Stimulated activated CD4-positive, alpha-beta T cell treated with anti-CD3 and anti-CD28 coated beads, Interleukin-4, amount 100 ng/mL, for 4 hours (primary cell): ENCODE measurements at places on chromosomes 3 and 15.

GRCh38 chr15:43220991-43221403 lies at the start of gene EPB42:
Gene EPB42 (minus strand): TSS chr15:43221018. CDS start chr15:43220825, 193 bp downstream.
- DNase-seq = no peak

GRCh38 chr15:63121382-63122001 lies at the start of gene LACTB:
Gene LACTB (plus strand): TSS chr15:63121861. CDS start chr15:63121872, 11 bp downstream.
- peak; percentile 74 for DNase-seq

DNA sequence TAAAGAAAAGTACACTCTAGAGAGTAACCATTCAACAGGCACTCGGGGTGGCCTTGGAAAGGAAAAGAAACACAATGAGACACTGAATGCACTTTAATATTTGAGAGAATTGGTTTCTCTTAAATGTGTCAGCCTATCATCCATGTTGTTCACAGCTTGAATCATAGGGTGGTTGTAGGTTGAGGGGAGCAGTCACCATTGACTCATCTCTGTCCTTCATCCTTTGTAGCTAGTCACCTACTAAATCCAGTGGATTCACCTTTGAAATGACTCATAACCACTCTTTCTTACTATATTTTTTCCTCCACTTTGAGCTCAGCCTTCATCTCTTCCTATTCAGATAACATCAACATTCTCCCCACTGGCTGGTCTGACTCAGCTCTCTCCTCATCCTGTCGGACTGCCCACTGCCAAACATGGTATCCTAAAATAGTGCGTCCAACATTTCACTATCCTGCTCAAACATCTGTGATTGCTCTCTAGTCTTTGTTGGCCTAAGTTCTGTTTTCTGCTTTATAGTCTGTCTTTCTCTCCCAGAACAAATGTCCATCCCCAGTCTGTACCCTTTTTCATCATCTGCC lies 182.7 kb upstream of the GADL1 start:
- peak; percentile 41 for DNase-seq

DNA sequence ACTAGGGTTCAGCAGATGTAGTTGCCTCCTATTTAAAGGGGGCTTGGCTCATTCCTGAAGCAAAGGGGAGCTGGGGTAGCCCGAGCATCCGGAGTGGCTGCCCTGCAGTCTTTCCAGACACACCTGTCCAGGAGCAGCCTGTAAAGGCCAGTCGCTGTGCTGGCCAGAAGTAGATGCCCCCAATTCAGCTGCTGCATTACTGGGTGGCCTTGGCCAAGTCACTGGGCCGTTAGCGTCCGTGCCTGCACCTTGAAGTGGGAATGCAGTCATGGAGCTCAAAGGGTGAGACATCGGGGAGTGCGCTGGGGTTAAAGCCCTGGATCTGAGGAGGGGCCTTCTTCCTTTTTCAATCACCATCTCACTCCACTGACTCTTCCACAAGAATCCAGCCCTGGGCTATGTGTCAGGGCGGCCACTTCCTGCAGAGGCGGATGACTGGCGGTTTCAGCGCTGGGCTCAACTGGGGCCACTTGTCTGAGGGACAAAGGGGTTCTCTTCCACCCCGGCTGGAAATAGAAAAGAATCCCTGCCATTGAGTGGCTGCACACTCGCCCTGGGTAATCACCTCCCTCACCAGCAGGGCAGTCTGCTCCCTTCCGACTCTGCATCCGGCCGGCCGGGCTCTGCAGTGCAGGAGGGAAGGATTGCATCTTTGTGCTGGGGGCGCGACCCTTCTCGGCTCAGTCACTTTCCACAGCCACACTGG lies 11.8 kb downstream of the ALDH1A3 start:
- DNase-seq = no peak
